ENCODE measurements at places on chromosomes 16 and 17. TPM values are rescaled to one million over a fixed set of nuclear protein-coding genes. Genes with fewer than 3 reads are reported as not detected.

POLR3E gene
- total RNA-seq = 40.7 TPM

CTRB2 gene
- total RNA-seq = 3.5 TPM

HBZ gene
- not detected for total RNA-seq

CD300C gene
- total RNA-seq = 0.47 TPM

RAC3 gene
- total RNA-seq = 1.6 TPM

SERPINF2 gene
- not detected for total RNA-seq

NOD2 gene
- 0.40 TPM for total RNA-seq

DNA sequence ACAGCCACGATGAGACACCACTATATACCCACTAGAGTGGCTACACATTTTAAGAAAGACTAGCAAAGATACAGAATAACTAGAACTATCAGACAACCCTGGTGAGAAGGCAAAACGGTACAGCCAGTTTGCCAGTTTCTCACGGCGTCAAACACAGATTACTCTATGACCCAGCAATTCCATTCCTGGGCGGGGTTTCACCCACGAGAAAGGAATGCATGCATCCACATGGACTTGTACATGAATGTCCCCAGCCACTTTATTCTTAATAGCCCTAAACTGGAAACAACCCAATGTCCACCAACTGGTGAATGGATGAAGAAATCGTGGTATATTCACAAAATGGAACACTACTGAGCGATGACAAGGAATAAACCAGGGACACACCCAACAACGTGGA is 74.5 kb downstream of the MYH10 start:
- no peak for DNase-seq

GRCh38 chr16:76837872-76838271 is 353.1 kb upstream of the MON1B start:
- DNase-seq = no peak

DNA sequence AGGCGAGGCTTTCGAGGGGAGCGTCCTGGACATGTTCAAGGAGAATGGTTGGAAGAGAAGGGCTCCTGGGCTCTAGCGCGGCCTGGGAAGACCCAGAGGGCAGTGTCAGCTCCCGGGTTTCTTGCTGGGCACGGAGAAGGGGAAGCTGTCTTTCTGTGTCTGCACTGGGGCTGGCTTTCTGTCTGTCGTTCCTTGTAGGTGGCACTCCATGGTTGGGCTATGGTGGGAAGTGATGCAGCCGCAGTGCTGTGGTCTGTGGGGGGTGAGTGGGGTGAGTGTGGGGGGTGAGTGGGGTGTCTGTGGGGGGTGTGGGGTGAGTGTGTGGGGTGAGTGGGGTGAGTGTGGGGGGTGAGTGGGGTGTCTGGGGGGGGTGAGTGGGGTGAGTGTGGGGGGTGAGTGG is 13.7 kb downstream of the RNF213 start:
- DNase-seq = no peak

GRCh38 chr17:3957735-3958599 is 6.3 kb downstream of the ATP2A3 start:
- DNase-seq = no peak

DNA sequence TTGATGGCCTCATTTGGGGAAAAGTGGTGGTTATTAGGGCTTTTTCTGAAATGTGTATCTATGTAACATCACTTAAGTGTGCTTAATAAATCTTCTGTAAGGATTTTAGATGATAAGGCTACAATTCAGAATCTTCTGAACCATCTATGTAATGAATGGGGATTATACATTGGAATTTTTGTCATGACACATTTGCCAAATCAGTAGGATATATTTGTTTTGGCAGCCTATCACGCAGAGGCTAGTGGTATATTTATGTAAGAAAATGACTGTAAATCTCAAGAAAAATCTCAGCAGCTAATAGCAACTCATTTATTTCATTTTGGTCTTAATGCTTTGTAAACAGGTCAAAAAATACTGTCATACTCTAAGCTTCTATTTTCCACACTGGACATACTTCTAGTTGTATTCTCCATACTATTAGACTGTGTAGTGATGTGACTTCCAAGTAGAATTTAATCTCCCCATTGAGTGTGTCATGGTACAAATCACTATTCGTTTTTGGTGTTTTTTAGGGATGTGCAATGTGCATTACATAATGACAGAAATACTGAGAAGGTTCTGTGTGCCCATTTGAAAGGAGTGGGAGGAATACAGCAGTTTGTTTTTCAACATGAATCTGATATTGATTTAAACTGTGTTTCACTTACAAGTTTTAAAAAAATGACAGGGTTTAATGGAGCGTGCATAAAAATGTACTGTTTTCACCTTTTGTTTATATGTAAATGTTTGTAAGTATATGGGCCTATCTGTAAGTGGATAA is 29.2 kb downstream of the CLUH start:
- no peak for DNase-seq

- no peak for DNase-seq
These were observed 13.6 kb downstream of the ZC3H7A start for GRCh38 chr16:11783319-11784037.

DNA sequence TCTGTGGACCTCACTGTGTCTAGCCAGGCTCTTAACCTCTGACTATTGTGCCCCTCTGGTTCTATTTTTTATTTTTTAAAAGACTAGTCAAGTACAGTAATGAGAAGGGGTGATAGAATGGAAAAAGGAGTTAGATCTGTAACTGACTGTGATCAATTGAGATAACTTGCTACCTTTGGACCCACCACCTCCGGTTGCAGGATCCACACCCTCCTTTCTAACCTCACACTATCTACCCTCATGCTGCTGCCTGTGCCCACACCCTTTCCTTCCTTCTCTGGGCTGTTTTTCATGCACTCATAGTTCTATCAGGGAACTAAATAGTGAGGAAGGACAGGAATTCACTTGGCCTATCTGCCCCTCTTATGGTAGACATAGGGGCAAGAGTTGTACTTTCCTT is 172.3 kb downstream of the KATNIP start:
- DNase-seq = no peak

GRCh38 chr17:34302636-34303035 is 16.6 kb upstream of the CCL8 start:
- DNase-seq = no peak

GRCh38 chr16:21563676-21564075 is 35.7 kb upstream of the METTL9 start:
- DNase-seq = no peak

DNA sequence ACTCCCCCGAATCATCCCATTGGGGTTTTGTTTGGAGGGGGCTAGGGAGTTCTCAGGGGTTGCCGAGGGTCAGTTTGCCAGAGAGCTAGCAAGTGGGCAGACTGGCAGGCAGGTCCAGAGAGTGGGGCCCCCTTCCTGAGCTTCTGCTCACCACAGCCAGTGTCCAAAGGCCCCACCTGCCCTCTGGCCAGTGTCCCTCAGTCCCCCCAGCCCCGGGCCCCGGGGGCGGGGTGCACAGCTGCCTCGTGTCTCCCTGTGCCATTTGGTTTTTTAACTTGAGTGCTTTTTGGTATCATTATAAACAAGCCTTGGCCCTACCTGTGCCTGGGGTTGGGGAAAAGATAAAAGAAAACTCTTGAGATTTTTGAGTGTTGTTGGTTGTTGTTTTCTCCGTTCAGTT is 91.8 kb downstream of the CCDC182 start:
- no peak for DNase-seq

- no peak for DNase-seq
These were observed 6.3 kb upstream of the PRKAR1A start for GRCh38 chr17:68505951-68506350.

DNA sequence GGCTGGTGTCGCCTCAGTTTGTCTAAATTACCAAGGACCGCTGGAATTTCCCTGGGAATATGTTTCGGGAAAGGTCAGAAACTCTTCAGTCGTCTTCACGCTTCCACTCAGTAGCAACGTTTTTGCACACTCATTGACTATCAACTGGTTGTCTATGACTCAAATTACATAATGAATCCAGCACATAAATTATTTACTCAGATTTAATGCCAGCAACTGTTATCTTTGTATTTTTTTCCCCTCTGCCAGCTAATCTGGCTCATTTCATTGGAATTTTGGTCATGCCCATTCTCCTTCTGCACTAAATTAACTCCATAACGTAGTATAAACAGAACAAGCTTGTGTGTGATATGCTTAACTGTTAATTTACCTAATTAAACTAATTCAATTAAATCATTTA is 372.7 kb upstream of the ZFHX3 start:
- DNase-seq = no peak

GRCh38 chr17:63827801-63828221 is 348 bp upstream of the FTSJ3 start:
- DNase-seq = no peak

DNA sequence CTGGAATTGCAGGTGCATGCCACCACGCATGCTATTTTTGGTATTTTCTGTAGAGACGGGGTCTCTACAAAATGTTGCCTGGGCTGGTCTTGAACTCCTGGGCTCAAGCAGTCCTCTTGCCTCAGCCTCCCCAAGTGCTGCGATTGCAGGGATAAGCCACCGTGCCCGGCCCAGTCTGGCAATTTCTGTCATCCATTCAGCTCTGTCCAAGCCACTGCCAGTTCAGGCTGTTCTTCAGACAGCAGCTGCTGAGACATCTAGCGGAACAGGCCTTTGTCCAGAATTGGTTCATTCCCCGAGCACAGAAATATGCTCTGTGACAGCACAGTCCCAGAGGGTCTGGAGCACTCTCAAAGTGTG is 5.4 kb downstream of the SLC47A1 start:
- DNase-seq = no peak

GRCh38 chr16:3158026-3158509 is 23.2 kb downstream of the ZNF213 start:
- DNase-seq = no peak

DNA sequence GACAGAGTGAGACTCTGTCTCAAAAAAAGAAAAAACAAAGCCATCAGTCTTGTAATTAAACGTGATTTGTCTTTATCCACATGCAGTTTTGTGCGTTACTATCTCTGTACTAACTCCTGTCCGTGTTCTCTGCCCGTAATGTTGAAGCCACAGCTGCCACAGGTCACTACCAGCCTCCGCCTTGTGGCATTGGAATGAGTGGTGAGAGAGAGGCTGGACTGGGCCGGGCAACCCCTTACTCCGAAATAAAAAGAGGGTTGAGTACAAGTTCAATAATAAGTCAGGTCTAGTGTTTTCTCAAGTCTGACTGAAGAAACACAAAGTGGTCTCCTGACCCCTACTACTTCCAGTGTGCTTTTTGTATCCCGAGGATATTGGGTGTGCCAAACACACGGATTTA is 5.4 kb downstream of the DNAJA3 start:
- DNase-seq = no peak

DNA sequence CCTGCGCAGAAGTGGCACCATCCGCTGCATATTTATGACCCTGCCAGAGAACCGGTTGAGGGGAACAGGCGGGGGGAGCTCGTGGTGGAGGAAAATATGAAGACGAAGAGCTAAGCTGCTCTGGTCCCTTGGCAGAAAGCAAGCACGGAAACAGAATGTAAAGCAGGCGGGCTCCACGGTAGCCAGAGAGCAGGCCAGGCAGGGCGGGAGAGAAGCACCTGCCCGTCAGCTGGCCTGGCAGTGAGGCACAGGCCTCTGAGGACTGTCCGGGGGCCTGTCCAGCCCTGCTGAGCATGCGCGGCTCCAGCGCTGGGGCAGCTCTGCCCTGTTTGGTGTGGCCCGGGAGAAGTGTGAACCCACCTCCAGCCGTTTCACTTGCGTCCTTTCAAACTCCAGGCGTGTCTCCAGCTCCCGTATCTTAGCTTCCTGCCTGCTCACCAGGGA is 46.7 kb downstream of the PIPOX start:
- DNase-seq = no peak

Data from heart right ventricle (tissue), 16 donors.